Omental fat pad (tissue), 4 donors: ENCODE measurements at places on chromosomes 2 and 18.

GRCh38 chr2:60499651-60500265, 53.7 kb downstream of the BCL11A start:
- no peak for DNase-seq

GRCh38 chr2:234502919-234503285, 6.0 kb upstream of the ARL4C start:
- no peak for DNase-seq

DNA sequence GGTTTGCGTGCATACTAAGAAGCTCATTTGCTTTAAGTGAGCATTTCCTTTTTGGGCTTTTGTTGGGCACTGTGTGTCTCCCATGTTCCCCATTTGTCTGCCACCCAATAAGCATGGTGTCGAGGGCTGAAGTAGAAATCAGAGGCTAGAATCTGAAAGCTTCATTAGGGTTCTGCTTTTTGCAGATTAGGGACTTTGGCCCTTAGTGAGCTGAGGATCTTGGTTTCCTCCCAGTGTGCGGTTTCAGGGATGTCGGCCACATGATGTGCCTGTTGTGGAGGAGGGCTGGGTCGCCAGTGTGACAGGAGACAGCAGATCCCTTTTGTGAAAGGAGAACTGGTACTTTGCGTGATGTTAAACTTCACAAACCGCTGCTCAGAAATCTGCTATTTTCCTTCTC, 41.1 kb downstream of the PLEKHB2 start:
- DNase-seq: no peak

GRCh38 chr2:180966378-180966777, 14.0 kb upstream of the UBE2E3 start:
- no peak for DNase-seq

GRCh38 chr18:28692337-28692736, 515.4 kb upstream of the CDH2 start:
- no peak for DNase-seq

GRCh38 chr18:79961527-79962291, 2.7 kb upstream of the HSBP1L1 start:
- DNase-seq: no peak

- DNase-seq: no peak
Observed at GRCh38 chr2:75702593-75702992, 8.1 kb downstream of the GCFC2 start.

GRCh38 chr2:85648619-85649018, 19.4 kb downstream of the SFTPB start:
- DNase-seq: no peak

DNA sequence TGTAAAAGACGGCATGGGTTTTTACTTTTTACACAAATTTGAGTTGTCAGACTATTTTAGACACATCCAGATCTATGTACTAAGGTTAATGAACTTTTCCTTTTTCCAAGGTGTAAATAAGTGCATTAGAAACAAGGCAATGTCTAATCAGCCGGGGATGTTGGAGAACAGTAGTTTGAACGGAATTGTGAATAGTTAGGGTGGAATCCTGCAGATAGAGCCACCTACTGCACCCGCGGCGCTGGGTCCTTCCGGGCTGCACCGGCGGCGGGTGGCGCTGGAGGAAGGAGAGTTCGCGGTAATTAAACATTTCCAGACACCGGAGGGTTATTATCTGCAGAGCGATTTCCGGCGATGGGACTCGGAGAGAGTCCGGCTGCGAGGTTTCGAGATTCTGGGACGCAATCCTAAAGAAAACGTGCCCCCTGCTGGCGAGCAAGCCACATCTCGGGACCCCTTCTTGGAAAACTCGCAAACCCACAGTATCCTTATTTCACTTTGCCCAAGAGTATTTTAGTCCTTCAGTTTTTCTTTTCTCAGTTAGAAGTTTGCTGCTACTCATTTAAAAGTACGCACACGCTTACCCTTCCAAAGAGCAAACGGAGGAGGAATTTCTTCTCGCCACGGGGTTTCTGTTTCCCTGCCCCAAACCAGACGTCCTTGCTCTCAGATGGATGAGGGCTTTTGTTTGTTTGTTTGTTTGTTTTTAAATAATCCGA, 4.5 kb upstream of the OSR1 start:
- DNase-seq: no peak

GRCh38 chr2:112725545-112726457, 5.0 kb downstream of the NT5DC4 start:
- DNase-seq: no peak

GRCh38 chr18:56795381-56795780, 144.2 kb downstream of the WDR7 start:
- no peak for DNase-seq

GRCh38 chr2:25251071-25251421, 82.7 kb upstream of the POMC start:
- no peak for DNase-seq

DNA sequence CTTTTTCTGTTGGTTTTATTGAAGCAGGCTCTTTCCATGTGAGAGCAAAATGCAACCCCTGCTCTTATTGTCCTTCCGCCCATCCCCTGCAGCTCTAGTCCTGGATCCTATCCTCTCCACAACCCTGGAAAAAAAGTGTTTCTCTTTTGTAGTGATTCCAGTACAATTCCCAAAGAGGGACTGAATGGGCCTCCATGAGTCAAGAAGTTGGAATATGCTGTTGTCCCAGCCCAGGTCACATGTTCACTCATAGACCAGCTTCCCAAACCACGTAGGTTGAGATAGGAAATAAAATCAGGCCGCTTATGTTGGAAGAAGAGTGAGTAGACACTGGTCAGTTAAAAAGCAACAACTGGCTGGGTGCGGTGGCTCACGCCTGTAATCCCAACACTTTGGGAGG, 39.4 kb downstream of the CPO start:
- DNase-seq: no peak

DNA sequence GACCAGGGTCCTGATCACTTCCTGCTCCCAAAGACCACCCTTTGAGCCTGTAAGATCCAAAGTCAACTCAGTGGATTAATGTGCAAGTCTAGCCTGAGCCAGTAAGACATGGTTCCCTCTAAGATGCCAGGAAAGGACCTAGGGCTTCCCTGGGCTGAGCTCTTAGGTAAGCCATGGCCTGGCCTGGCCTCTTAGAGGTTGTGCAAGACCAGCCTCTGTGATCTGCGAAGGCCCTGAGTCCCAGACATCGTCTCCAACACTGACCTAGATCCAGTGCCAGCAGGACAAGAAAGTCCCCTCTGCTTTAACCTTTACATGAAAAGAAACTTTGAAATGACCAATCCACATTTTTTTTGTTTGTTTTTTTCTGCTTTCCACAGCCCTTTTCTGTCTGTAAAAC, 73.6 kb upstream of the CYP1B1 start:
- no peak for DNase-seq

GRCh38 chr2:60440767-60441163, 112.7 kb downstream of the BCL11A start:
- no peak for DNase-seq

GRCh38 chr2:237306083-237306786, 107.7 kb downstream of the COL6A3 start:
- DNase-seq: no peak

GRCh38 chr2:155653176-155653575, 679.3 kb downstream of the NR4A2 start:
- DNase-seq: no peak

DNA sequence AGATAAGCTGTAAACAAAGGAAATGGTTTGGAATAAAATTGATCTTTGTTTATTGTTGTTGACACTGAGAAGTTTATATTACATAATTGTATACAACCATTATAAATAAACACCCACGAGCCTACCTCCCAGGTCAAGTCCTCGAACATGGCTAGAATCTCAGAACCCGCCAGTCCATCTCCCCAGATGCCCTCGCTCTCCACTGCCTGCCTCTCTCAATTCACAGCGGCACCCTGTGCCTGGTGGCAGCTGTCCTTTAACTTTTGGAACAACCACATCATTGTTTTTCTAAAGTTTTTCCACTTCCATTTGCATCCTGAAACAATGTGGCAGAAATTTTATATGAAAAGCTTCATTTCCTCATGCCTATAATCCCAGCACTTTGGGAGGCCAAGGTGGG, 52.2 kb upstream of the OTOS start:
- no peak for DNase-seq

DNA sequence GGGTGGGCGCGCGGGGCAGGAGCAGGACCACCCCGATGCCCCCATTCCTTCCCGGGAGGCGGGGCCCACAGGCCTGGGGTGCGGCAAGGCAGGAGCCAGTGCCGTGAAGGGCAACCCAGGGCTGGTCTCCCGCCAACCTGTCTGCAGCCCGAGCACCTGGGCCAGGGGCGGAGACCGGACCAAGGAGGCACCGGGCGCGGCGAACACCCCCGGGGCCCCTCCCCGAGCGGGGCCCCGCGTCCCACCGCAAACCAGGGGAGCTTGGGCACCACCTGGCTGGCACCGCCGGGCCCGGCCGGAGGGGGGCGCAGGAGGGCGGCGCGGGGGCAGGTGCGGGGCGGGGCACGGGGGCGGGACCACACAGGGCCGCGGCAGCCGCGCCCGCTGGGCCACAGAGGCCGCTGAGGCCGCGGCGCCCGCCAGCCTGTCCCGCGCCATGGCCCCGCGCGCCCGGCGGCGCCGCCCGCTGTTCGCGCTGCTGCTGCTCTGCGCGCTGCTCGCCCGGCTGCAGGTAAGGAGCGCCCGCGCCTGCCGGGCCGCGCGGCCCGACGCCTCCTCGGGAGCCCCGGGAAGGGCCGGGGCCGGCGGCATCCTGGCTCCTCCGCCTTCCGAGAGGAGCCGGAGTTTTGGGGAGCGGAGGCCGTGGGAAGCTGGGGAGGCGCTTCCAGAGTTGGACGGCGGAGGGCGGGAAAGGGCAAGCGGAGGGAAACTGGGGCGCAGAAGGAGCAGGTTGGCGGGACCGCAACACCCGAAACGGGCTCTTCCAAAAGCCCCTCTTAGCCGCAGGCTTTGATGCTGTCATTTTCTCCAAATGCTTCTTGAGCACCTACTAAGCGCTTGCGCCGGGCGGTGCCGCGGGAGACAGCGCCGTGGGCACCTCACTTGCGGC, at the start of gene TNFRSF11A:
Gene TNFRSF11A (plus strand): TSS at position 394 of the 889 bp plus-strand sequence. CDS start 43 bp downstream, at position 437.
- DNase-seq: no peak

DNA sequence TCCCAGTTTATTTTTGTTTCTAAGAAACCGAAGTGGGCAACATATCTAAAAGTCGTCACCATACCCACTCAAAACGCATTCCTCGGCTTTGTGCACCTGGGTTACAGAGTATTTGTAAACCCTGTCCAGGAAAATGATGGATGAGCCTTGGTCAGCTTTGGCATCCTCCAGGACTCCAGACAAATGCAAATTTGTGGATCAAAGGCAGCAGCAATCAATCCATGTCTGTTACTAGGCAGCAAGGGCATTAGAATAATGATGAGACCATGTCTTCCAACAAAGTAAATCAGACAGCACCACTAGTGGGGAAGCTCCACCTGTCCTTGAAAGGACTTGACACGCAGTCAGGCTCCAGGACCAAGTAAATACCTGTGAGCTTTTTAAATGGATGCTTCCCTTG, 672.6 kb upstream of the GYPC start:
- no peak for DNase-seq

GRCh38 chr2:69013840-69014821, 1.2 kb downstream of the ANTXR1 start:
- no peak for DNase-seq

- DNase-seq: no peak
Observed at GRCh38 chr2:191226196-191226595, 19.0 kb upstream of the MYO1B start.
